ENCODE measurements at places on chromosomes 4 and X. TPM values are rescaled to one million over a fixed set of nuclear protein-coding genes. Genes with fewer than 3 reads are reported as not detected.

PLXNB3 gene
- 7.4 TPM for total RNA-seq

PTPN13 gene
- total RNA-seq = 19.8 TPM

PAGE2 gene
- not detected for total RNA-seq

- peak; percentile 36 for DNase-seq
These were observed 63.6 kb downstream of the SPINK2 start for GRCh38 chr4:56757821-56758411.

DNA sequence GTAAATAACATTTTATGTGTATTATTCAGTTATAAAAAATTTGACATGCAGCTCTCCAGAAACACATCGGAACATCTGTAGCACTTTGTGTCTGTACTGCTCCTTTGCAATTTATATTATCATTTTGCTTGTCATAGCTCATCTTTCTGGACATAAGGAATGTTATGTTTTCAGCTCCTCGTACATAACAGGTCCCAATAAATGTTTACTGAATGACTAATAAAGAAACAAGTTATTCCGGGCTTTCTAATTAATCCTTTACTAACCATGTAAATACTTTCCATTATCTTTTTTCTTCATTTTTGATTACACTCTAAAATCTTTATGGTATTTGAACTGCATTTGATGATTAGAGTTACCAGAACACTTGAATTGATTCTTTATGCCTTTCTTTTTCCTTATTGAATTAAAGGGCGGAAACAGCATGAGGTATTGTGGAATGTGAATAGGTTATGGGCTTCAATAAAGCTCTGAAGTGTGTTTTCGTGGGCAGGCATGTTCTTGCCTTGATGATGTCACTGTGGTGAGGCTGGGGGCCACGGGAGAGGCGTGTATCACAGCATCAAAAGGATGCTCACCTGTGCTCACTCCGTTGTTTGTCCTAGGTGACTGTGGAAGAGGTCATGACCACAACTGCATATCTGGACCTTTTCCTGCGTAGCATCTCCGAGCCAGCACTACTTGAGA is 131.6 kb downstream of the GATB start:
- no peak for DNase-seq

Measured in epithelial cell of proximal tubule (primary cell).